ENCODE measurements at places on chromosomes 5 and 9.

- no peak for DNase-seq
Observed at GRCh38 chr9:136587145-136587943, 41.5 kb upstream of the NOTCH1 start.

- DNase-seq: peak; percentile 58
Observed at GRCh38 chr5:6849316-6850105, 136.3 kb downstream of the TENT4A start.

DNA sequence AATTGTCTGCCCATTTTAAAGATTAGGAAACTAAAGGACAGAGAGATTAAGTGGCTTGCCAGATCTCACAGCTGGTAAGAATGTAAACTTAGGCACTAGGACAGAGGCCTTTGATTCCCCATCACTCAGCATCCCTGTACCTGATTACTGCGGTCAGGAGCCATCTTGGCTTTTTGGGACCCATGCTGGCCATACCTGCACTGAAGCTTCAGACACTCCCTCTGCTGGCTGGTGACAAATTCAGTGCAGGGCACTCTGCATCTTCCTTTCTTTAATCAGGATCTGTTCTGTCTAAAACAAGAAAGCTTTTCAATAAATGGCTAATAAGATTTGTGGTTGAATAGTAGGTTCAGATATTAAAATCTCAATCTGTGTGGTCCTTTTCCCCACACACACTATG, 215.5 kb upstream of the RORB start:
- peak; percentile 1 for DNase-seq

DNA sequence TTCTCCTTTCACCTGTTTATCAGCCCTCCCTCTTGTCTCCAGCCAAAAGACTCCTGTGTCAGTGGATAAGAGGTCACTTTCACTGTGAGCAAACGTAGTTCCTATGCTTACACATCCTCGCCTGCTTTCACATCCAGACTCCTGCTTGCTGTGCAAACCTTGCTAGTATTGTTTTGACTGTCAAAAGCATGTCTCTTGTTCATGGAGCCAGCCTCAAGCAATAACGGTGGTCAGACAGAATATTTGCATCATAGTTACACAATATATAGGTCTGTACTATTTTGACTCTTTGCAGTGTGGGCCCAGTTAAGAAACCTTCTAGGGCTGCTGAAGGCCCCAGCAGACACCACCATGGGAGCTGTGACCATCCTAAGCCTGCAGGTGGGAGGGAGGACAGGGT, 420.0 kb downstream of the SEMA5A start:
- DNase-seq: no peak

DNA sequence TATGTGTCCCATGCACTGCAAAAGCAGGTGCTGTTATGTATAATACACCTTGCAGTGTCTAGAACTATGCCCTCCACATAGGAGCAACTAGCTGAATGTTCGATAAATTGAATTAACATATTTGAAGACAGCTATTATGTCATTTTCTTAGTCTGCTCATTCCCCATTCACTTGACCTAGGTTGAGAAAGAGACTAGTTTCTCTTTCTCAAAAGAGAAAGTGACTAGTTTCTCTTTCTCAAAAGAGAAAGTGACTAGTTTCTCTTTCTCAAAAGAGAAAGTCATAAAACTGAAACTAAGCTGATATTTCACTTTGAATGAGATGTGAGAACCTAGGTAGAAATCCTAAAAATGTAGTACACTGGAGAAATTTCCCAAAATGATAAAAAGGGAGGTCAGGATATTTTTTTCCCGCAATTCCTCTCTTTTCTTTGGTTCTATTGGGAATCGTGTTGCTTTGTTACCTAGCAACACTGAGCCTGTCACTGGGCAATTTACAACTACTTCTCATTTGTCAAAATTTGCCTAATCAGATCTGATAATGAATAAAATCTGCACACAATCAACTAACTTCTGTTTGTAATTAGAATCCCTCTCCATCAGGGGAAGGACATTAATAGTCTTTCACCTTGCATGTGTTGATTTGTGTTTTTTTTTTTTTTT, 132.0 kb upstream of the GRIA1 start:
- peak; percentile 8 for DNase-seq

DNA sequence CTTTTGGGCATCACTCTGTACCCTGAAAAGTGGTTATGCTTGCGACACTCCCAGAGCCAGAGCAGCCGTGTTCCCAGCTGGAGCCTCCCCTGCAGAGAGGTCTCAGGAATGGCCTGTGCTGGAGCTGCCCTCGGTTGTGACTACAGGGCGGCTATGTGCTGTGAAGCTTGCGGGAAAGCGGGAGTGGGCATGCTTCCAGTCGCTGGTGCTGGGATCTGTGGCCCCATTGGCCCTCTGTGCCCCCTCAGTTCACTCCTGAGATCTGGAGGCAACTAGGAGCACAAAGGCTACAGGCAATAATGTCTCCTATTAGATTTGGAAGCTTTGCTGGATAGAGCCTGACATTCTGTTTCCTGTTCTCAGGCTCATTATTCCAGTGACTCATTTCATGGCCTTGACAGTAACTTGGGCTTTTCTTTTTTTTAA, 56.9 kb downstream of the GPR107 start:
- DNase-seq: no peak

- DNase-seq: no peak
Observed at GRCh38 chr9:19379697-19380046, 364 bp downstream of the RPS6 start.

All from activated CD4-positive, alpha-beta T cell treated with anti-CD3 and anti-CD28 coated beads, Interleukin-10, Interleukin-2, amounts not matched to agents 100 ng/mL and 50 ng/mL, durations not matched to agents 16 hours and 8 hours (primary cell).